ENCODE measurements at places on chromosomes 1 and 21.

DNA sequence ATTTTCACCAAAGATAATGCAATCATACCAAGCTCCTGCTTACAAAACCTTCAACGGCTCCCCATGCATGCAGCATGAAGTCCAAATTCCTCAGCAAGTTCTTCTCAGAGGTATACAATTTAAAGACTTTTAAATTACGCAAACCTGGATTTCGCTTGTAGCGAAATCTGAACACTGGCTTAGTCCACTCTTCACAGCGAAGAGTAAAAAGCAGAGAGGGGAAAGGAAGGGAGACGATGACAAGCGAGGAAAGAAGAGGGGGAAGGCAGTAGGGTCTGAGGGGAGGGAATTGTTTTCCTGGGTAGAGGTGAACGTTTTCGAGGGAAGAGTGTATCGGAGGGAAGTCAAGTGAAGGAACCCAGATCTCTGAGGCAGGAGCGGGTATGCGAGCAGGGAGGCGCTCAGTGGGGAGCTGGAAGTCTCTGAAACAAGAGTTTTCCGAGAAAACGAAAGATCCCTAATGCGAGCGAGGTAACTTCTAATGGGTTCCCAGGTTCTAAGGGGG is 790 bp downstream of the TESK2 start:
- DNase-seq = no peak

DNA sequence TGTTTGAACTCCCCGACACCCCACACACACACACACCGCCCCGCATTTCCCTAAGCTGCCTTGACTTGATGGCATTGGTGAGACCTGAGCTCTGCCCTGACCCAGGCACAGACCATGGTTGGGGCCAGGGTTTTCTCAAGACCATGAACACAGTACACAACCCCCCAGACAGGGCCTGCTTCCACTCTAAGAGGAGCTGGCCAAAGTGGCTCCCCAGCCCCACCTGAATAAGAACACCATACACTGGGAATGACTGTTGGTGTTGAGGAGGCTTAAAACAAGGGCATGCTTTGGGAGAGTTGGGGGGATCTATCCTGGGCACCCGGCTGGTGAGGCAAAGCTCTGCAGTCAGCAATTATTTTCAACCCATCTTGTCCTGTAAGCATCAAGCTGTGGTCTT is 77.6 kb upstream of the SYT6 start:
- DNase-seq = no peak

- no peak for DNase-seq
Measured at GRCh38 chr21:43911015-43911934, 46.3 kb downstream of the AGPAT3 start.

- peak; percentile 32 for DNase-seq
Measured at GRCh38 chr1:184974056-184974836, at the start of gene NIBAN1. Gene NIBAN1, minus strand, starts transcription at chr1:184974508. Its CDS starts 152 bp downstream, at chr1:184974356.

- DNase-seq = no peak
Measured at GRCh38 chr1:21932127-21932526, 5.0 kb downstream of the HSPG2 start.

GRCh38 chr1:207993477-207994445 is 82.8 kb upstream of the CD34 start:
- no peak for DNase-seq

DNA sequence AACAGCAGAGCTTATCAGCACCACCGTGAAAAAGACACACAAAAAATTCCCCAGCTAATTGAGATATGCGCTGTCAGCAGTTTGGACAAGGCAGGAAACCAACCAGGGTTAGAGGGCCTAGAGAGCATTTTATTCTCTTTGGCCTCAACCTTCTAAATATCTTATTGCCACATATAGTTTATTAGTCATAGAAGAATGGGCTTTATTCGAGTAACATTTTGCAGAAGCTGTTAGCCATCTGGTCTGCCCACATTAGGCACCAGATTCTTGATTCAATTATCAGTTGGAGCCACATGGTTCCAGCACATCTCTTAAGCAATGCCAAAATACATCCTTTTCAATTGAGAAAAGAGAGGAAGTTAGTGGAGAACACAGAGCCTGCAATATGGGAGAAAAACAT is 109.9 kb upstream of the CXADR start:
- DNase-seq = no peak

DNA sequence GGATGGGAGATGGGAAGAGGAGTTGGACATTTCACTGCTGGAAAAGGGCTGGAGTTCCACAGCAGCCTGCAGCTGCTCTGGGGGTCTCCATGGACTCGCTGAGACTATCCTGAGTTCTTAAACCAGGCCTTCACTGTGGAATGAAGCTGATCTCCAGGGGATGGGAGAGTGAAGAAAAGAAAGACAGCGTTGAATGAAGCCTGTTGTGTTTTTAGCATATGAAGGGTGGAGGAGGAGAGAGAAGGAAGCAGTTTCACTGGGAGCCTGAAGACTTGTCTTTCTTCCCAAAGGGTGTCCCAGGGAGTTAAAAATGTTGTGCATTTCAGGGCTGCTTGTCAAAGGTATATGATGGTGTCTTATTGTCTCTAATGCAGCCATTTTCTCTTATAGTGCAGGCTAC is 9.2 kb downstream of the ROR1 start:
- no peak for DNase-seq

DNA sequence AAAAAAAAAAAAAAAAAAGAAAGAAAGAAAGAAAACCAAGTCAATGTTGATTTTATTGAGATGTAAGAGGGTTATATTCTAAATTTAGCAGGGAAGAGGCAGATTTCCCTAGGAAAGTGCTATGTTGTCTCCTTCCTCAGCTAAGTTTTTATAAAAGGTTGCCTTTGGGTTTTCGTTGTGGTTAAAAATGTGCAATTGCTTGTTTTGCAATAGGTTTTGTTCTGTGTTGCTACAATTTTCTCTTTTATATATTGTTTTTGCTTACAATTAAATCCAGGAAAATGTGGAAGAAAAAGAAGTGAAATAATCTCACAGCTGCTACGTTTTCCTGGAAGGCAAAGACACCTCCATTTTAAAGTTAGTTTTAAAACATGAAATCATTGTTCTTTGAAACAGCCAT is 136.7 kb upstream of the C1orf105 start:
- DNase-seq = no peak

- no peak for DNase-seq
Measured at GRCh38 chr1:21573971-21574465, 64.8 kb downstream of the ALPL start.

DNA sequence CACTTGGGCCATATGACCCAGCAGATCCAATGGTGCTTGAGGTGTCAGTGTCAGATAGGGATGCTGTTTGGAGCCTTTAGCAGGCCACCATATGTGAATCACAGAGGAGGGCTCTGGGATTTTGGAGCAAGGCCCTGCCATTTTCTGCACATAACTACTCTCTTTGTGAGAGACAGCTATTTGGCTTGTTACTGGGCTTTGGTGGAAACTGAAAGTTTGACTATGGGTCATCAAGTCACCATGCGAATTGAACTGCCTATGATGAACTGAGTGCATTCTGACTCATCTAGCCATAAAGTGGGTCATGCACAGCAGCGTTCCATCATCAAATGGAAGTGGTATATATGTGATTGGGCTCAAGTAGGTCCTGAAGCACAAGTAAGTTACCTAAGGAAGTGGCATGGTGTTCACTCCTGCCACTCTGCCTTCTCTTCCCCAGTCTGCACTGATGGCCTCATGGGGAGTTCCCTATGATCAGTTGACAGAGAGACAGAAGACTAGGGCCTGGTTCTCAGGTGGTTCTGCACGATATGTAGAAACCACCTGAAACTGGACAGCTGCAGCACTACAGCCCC is 447.3 kb downstream of the AGBL4 start:
- no peak for DNase-seq

GRCh38 chr1:104718752-104719151 is 969.1 kb downstream of the AMY1C start:
- no peak for DNase-seq

DNA sequence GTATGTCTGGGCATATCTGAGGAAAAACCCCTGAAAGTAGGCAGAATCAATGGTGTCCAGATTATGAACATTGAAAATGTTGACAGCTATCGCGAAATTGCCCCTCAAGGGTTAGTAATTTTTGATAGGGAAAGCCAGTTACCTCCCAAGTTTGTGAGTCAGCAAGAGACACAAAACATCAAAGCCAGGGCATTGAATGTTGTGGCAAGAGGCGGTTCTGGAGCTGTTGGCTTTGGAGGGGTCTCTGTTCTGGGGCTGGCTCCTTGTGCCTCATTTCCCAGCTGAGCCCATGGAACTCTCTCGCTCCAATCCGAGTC is 10.6 kb upstream of the S100A11 start:
- DNase-seq = no peak

GRCh38 chr1:206828765-206829164 is 36.7 kb upstream of the IL20 start:
- no peak for DNase-seq

- no peak for DNase-seq
Measured at GRCh38 chr1:226950316-226950715, 10.2 kb downstream of the COQ8A start.

- no peak for DNase-seq
Measured at GRCh38 chr1:22794647-22795365, 84.2 kb downstream of the EPHB2 start.

DNA sequence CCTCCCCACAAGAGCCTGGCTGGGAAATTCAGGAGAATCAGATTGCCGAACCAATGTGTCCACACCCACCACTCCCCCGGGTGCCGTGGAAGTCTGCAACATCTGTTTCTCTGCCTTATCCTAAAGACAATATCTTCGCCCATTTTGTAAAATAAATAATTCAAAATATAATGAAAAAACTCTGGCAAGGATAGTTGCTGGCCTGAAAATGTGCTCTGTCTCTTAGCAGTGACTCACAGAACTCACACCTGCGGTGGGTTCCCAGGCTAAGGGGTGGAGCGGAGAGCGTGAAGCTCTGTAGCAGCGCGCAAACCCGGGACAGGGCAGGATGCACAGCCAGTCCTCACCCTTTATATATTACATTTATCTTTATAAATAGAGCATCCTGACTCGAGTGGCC is 99.9 kb downstream of the COLGALT2 start:
- DNase-seq = no peak

DNA sequence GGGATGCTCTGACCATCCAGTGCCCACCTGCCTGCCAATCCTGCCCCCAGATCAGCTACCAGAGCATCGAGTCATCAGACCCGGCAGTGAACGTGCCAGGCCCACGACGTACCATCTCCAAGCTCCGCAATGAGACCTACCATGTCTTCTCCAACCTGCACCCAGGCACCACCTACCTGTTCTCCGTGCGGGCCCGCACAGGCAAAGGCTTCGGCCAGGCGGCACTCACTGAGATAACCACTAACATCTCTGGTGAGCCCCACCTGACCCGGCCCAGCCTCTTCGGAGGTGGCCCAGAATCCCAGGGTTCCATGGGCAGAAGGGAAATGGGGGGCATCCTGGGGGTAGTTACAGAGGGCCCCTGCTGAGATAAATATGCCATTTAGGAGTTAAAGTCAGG is 43.1 kb downstream of the PTPRU start:
- no peak for DNase-seq

- DNase-seq = no peak
Measured at GRCh38 chr1:24173638-24174575, 13.2 kb downstream of the IFNLR1 start.

DNA sequence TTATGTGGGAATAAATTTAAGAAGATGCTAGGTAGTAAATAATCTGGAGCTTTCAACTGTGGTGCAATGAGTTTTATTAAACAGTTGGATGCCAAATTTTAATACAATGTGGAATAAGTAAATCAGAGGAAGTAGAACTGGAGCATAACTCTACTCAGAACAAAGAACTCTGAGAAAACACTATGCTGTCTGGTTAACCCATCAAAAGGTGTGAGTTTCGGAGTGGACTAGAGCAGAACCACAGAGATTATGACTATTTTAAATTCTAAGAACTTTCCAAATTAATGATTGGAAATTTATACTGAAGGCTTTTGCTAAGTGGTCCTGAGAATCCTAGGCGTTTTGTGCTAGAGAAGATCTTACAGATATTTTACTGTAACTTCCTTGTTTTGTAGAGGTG is 132.2 kb downstream of the NTMT2 start:
- no peak for DNase-seq

DNA sequence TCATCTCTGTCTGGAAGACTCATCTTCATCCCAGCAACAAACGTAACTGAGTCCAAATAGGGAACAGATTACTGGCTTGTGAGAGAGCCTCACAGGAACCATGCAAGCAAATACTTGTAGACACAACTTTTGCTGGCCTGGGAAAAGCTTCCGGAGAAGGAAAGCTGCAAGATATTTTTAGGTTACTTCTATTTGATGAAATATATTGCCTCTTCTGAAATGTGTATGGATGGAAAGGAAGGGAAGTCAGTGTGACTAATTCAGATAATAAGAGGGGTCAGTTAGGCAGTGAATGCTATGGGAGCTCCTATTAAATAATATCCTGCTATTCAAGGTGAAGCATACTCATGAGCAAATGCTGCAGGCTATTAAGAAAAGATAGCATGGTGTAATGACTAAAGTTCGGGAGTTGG is 20.4 kb upstream of the FGGY start:
- no peak for DNase-seq

- DNase-seq = no peak
Measured at GRCh38 chr1:202014915-202015661, 4.7 kb downstream of the ELF3 start.

DNA sequence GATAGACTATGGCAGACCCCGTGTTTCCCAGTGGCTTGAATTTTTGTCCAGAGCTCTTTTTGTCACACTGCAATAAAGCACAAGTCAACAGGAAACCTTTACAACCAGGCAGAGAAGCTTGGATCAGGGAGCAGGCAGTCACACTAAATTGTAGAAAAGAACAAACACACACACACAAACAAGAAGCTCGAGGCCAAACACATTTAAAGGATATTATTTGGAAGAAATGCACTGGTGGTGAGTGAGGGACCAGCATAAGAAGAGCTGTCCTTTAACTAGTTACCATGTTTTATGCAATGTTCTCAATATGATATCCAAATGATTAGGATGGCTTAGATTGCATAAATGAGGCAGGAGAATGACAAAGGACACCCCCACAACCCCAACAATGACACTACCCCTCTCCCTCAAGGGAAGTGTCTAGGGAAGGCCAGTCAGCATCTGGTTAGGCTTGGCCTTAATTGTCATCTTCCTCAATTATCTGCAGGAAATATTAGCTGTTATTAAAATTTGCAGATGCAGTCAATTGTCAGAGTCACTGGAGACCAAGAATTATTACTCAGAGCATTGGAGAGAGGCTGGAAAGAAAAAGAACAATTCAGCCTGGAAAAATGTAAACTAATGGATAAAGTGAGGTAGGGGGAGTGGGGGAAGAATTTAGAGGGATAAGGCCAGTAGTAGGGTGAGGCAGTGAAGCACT is 35.3 kb downstream of the DDR2 start:
- no peak for DNase-seq

GRCh38 chr1:234926559-234927311 is 201.9 kb downstream of the TOMM20 start:
- no peak for DNase-seq

- no peak for DNase-seq
Measured at GRCh38 chr1:231896806-231897205, 270.2 kb downstream of the DISC1 start.

DNA sequence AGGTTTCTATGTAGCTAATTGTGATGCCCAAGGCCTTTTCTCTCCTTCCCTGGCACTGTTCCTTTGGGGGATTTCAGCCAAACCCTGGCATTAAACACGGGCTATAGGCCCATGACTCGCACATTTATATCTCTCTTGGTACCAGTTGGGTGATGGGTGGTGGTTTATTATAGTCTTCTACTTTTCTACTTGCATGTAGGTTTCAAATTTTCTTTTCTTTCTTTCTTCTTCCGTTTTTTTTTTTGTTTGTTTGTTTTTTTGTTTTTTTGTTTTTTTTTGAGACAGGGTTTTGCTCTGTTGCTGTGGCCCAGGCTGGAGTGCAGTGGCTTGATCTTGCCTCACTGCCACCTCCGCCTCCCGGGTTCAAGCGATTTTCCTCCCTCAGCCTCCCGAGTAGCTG is 1.1 kb downstream of the IL10RB start:
- DNase-seq = no peak

- no peak for DNase-seq
Measured at GRCh38 chr1:115987623-115988022, 11.3 kb downstream of the SLC22A15 start.

Measured in activated T-cell treated with anti-CD3 and anti-CD28 coated beads for 4 hours (primary cell).